ENCODE measurements at places on chromosomes 3 and 15.

DNA sequence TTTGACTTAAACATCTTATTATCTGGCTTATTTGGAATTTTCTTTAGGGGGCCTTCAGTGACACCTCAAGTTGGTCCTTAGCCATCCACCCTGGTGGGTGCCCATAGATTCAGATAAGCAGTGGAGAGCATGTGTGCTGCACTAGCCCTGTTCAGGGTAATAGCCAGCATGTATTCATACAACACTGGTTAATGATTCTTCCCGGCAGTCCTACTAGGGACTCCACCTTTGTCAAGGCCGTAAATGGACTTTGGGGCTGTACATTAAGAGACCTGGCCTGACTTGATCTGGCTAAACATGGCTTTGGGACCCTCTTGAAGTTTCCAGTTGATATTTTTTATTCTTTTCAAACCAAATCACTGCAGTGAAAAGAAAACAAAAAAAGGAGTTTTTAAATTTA lies 125.8 kb downstream of the PTPRG start:
- no peak for DNase-seq

DNA sequence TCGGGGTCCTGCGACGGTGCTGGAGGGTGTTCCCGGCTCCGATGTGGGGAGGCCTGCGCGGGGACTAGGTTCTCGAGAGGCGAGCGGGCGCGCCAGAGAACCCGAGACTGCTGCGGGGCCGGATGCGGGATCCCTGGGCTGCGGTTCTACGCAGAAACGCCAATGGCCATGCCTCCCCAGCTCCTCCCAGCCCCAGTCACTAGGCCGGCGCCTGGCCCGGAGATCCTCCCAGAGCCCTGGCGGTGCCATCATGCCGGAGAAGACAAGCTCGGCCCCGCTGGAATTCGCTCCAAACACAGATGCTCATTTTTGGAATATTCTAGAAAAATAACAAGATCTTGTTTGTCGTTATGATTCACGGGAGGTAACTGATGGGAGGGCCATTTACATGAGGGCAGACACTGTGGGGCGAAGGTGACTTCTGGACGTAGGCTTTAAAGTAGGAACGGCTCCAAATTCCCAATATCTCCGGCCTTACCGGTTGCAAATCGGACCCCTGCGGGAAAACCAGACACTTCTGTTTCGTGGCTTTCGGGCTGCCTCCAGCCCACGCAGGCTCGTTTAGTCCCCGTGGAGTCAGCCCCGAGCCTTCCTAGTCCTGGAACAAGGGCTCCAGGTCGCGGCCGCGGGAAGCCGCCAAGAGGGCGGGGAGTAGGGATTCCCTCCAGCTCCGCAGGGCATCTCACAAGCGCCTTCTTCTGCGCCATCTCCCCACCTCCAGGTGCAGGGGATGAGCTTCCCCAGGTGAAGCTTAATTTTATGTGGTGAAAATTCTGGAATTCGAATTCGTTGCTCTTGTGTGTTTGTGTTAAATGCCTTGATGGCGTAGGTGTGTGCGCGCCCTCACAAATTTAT lies 74.8 kb upstream of the POLG start:
- no peak for DNase-seq

DNA sequence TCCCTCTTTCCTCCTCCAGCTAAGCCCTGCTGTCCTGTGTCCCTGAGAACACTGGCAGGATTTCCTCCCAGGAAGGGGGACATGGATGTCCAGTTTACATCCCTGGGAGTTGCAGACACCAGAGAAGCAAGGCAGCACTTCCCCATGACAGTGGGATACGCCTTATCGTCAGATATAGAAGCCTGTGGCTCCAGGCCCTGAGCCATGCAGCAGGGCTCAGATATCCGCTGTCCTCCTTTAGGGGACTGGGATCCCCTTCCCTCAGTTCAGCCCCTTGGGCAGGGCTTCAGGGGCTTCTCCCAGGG lies 16.4 kb downstream of the CORO2B start:
- no peak for DNase-seq

DNA sequence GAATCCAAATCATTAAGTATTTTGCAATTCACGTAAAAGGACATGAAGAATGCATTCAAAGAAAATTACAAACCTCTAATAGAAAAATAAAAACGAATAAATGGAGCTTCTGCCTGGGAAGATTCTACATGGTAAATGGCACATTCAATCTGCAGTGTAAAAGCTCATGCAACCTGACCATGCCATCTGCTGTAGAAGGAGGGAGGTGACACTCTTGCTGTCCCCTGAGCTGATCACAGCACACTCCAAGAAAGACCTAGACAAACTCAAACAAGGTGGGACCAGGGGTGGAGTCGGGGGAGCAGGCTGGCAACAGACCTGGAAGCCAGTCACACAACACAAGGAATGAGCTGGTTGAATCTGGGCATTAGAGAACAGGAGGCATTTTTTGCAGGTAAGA lies 101.8 kb downstream of the BDH1 start:
- peak; percentile 9 for DNase-seq

DNA sequence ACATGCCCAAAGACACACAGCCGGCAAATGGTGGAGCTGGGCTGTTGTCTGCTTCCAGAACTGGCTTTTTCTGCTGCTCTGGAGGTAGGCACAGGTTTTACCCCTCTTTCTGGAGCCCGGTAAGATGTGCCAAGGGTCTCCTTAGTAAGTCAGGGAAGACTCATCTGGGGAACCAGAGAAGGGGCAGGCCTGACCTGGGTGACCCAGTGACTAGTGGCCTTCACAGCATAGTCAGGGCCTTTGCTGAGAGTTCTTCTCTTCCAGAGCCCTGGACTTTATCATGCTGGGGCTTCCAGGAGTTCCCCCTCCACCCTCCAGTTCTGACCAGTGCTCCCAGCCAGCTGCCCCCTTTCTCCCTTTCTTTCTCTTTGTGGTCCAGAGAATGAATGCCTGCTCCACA lies 3.2 kb downstream of the CD276 start:
- DNase-seq, result no peak

- no peak for DNase-seq
Measured at GRCh38 chr3:148070041-148070440, 627.7 kb upstream of the AGTR1 start.

DNA sequence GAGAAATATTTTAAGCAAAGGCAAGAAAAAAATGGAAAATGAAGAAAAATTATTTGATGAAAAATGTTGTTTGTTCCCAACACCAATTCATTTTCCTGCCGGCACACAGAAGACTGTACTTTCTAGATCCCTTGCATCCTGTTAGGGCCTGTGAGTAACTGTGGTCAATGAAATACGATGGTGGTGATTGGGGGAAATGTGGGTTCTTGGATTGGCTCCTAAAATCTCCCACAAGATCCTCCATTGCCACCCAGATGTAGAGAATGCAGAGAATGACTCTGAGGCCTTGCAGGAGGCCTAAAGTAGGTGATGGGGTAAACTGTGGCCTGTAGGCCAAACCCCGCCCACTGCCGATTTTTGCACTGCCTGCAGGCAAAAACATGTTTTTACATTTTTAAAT lies 46.3 kb upstream of the C3orf70 start:
- DNase-seq, result no peak

DNA sequence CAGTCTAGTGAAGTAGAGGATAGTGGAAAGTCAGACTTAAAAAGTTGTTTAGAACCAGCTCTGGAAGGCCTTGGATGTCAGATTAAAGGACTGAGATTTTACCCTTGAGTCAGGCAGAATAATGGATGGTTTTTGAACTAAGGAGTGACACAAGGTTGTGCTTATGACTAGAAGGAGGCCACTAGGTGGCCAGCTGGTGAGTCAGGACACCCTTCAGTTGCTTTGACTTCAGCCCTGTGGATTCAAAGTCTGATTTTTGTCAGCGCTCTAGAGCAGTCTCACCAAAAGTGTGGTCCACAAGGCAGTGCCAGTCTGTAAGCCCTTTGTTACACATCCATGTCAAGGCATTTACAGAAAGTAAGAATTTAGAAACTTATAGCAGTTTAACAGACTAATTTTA lies 3.8 kb upstream of the GABPB1 start:
- no peak for DNase-seq

DNA sequence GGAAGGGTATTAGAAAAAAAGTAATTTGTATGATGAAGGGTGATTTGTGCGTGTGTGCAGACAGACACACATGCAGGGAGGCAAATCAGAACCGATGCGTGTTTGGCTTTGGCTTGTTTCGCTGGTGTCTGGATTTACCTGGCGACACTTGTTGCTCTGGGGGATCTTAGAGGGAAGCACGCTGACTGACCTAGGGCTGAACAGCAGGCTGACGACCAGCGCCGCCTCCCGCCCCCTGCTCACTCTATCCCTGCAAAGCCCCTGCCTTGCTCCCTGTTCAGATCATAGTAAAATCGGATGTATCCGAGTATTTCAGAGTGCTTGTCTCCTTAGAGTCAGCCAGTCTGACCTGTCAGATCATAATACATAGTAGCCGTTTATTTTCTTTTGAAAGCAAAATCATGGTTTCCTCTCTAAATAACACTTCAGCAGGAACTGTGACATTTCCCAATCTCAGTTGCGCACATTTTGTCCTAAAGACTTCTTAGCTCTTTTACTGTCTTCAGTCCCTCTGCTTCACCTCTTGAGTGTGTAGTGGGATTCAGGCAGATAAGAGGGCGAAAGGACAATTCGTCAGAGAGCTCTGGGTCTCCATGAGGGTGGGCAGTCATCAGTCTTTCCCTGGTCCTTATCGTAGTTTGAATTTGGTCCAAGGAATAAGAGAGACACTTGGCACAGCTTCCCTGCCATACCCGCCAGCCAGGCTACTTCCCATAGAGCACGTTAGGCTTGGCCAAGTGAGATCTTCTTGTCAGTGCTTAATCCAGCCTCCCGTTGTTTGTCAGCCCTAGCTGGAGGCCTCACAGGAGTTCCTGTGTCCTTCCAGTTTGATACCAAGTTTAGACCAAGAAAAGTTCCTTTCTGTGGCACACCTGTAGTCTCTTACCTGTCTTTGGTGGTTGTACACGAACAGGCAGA lies 97.4 kb downstream of the PGPEP1L start:
- no peak for DNase-seq
